ENCODE measurements at places on chromosomes 4 and X. TPM values are rescaled to one million over a fixed set of nuclear protein-coding genes. Genes with fewer than 3 reads are reported as not detected.

XPNPEP2 gene
- 0.20 TPM for total RNA-seq

ATP1B4 gene
- not detected for total RNA-seq

- H3K4me1 ChIP-seq = no peaks in the 10 kb centered on the region
- no peak for DNase-seq
- H3K27ac ChIP-seq = no peak overlapping the region
- no peaks in the 10 kb centered on the region for H3K27me3 ChIP-seq
- H3K36me3 ChIP-seq = no peaks in the 10 kb centered on the region
These were observed 163.2 kb upstream of the SPANXC start for GRCh38 chrX:141405486-141405852.

- H3K27me3 ChIP-seq = no peaks in the 10 kb centered on the region
- DNase-seq = no peak
These were observed 316.7 kb upstream of the KLF3 start for GRCh38 chr4:38347251-38347650.

DNA sequence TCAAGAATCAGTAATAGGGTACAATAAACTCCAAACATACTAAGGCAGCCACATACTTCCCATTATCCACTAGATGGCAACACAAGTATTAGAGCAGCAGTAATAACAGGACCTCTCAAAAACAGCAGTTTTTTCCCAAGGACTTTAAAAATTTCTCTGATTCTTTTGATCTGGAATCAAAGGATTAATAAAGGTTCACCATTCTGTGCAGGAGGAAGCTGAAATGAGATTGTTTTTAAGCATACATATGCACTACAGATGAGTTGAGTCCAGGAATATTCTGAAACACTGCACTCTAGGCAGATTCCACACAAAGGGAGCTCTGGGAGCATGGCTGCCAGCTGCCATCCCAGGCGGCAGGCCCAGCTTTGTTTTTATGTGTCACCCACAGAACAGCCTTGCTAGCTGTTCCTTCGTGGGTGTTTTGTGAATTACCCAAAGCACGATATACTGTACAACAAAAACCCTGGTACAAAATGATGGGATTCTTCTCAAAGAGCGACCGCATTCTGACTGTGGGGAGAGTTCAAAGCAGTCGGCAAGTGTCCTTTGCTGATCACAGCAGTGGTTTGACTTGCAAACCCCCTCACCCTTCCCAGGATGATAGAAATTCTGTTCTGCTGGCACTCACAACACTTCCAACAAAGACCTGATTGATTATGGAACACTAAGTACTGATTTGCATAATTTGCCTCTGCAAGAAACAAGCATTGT is 61.0 kb downstream of the STX18 start:
- no peak overlapping the region for H3K27ac ChIP-seq
- no peaks in the 10 kb centered on the region for H3K27me3 ChIP-seq
- H3K4me3 ChIP-seq = no peak overlapping the region
- DNase-seq = no peak
- no peaks in the 10 kb centered on the region for H3K4me1 ChIP-seq

- H3K27me3 ChIP-seq = no peaks in the 10 kb centered on the region
- H3K4me1 ChIP-seq = no peaks in the 10 kb centered on the region
- H3K4me3 ChIP-seq = no peak overlapping the region
These were observed 227.8 kb upstream of the SPRY1 start for GRCh38 chr4:123168812-123169211.

- peak; percentile 72 for DNase-seq
- H3K27ac ChIP-seq = peak overlapping the region; percentile 75
- no peaks in the 10 kb centered on the region for H3K36me3 ChIP-seq
- peaks cover 48% of the 10 kb centered on the region for H3K4me1 ChIP-seq
- no peaks in the 10 kb centered on the region for H3K27me3 ChIP-seq
- no peak overlapping the region for H3K4me3 ChIP-seq
These were observed 55.0 kb upstream of the BMP2K start for GRCh38 chr4:78720994-78721677.

DNA sequence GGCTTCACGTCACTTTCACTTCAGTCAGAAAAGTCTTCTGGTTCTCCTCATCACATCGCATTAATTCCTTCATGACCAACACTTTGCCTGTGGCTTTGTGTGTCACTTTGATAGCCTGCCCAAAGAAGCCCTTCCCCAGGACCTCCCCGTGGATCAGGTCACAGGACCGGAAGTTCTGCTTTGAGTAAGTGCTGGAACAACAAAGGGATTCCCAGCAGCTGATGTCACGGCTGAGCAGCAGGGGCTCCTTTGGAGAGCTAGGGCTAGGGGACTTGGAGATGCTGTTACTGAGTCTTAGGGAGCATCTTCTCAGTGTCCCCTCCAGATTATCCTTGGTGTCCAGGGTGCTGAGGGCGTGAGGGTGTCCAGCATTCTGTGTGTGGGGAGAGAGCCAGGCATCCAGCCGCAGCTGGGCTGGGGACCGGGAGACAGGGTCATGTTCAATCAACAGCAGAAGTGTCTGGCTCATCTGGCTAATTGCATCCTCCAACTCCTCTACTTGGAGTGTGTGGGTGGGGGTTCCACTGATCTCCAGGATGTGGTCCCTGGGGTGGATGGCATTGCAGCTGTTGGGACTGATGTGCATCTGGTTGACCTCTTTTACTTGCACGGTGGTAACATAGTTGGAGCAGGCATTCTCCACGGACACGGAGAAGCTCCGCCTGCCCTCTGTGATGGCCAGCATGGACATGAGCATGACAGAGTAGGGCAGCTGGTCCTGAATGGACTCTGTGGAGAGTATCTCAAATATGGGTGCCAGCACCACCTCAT is 39.2 kb upstream of the ARHGAP6 start:
- no peaks in the 10 kb centered on the region for H3K27me3 ChIP-seq
- H3K4me3 ChIP-seq = no peak overlapping the region

DNA sequence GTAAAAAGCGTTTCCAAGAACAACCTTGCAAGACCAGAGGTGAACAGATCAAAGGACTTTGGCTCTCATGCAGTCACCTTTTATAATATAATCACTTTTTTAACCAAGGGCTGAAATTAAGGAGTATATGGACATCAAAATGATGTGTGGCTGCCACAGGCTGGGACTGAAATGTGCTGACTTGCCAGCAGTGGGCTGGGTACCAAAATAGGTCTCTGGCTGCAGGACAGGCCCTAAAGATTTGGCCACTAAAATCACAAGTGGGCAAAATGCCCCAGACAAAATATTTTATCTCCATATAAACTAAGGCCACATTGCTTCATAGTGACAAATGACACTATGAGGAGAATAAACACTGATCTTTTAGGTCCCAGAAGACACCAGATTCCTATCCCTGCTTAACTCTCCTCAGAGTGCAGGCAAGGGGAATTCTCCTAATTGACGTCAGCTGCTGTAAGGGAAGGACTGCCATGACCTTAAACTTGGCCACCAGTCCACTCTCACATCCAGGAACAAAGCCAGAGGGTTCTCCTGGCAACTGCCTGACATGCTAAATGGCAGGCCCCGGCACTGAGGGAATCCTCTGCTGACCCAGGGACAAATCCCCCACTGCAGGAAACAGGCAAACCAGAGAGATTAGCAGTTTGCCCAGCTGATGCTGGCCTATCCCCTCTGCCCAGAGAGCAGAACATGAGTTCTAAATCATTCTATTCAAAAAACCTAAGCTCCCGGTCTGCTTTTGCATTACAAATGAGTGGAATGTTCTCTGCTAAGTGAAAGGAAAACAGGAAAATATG is 155.8 kb downstream of the PPP3CA start:
- H3K4me3 ChIP-seq = no peak overlapping the region
- H3K27me3 ChIP-seq = no peaks in the 10 kb centered on the region
- peaks cover 28% of the 10 kb centered on the region for H3K36me3 ChIP-seq
- peaks cover 5% of the 10 kb centered on the region for H3K4me1 ChIP-seq

GRCh38 chr4:20319825-20320612 is 68.3 kb downstream of the SLIT2 start:
- no peaks in the 10 kb centered on the region for H3K4me1 ChIP-seq
- H3K27ac ChIP-seq = no peak overlapping the region
- no peaks in the 10 kb centered on the region for H3K36me3 ChIP-seq
- no peaks in the 10 kb centered on the region for H3K27me3 ChIP-seq
- DNase-seq = no peak

GRCh38 chrX:53071604-53072417 is 10.4 kb upstream of the TSPYL2 start:
- H3K27me3 ChIP-seq = no peaks in the 10 kb centered on the region
- H3K4me1 ChIP-seq = peaks cover 3% of the 10 kb centered on the region
- DNase-seq = peak; percentile 92
- peak overlapping the region; percentile 30 for H3K4me3 ChIP-seq
- peak overlapping the region; percentile 78 for H3K27ac ChIP-seq
- no peaks in the 10 kb centered on the region for H3K36me3 ChIP-seq

All from spleen (tissue), 13 donors.